ENCODE measurements at places on chromosomes 1 and 21. TPM values are rescaled to one million over a fixed set of nuclear protein-coding genes. Genes with fewer than 3 reads are reported as not detected.

Gene NR1I3
- total RNA-seq: not detected

Gene ANGEL2
- total RNA-seq: 48.1 TPM

Gene CFAP126
- total RNA-seq: 1.2 TPM

Gene ZNF684
- total RNA-seq: 11.1 TPM

DNA sequence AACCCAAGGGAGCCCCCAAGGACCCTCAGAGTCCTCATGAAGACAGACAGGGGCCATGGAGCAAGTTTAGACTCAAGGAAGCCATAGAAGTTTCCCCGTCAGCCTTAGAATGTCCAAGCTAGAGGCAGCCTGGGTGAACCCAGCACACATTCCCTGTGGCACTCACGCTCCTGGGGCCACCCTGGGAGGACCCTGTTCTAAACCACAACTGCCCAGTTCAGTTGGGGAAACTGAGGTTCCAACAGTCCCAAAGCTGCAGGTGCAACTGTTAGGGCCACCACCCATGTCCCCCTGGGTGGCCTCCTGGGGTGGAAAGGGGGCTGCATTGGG is 9.3 kb downstream of the WNT3A start:
- H3K4me3 ChIP-seq: no peak overlapping the region
- H3K27me3 ChIP-seq: peaks cover 18% of the 10 kb centered on the region
- no peaks in the 10 kb centered on the region for H3K4me1 ChIP-seq
- no peaks in the 10 kb centered on the region for H3K36me3 ChIP-seq
- no peak overlapping the region for H3K27ac ChIP-seq
- no peak for DNase-seq

- no peak for DNase-seq
- H3K27ac ChIP-seq: no peak overlapping the region
- no peaks in the 10 kb centered on the region for H3K4me1 ChIP-seq
- no peak overlapping the region for H3K4me3 ChIP-seq
Measured at GRCh38 chr1:105894006-105894405, 1162.5 kb upstream of the PRMT6 start.

- H3K4me1 ChIP-seq: no peaks in the 10 kb centered on the region
- H3K27me3 ChIP-seq: no peaks in the 10 kb centered on the region
- H3K4me3 ChIP-seq: no peak overlapping the region
- no peak overlapping the region for H3K27ac ChIP-seq
- DNase-seq: no peak
Measured at GRCh38 chr1:172287208-172287607, 133.3 kb upstream of the C1orf105 start.

DNA sequence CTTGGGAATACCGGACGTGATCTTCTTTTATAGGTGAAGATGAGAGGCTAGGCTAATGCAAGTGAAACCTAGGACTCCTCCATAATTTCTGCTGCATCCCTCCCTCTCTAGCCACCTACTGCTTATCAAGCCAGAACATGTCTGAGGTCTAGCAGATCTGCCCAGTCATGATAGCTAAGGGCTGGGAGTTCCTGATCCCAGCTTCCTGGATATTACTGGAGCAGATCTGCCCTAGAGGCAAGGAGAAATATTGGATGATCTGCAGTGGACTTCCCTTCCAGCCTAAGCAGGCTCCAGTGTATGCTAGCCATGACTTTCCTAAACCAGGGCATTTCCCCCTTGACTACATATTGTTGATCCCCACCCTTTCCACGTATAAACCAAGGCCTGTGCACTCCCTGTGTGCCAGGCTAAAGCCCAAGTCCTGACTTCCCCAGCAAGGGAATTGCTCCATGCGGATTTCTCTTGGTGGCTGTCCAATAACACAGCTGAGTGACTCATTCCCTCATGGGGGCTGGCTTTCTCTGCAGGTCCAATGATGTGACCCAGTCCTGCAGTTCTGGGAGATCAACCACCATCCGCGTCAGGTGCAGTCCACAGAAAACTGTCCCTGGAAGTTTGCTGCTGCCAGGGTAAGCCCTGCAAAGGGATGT is 15.5 kb upstream of the SARS1 start:
- H3K27ac ChIP-seq: no peak overlapping the region
- DNase-seq: no peak
- no peak overlapping the region for H3K4me3 ChIP-seq
- H3K36me3 ChIP-seq: no peaks in the 10 kb centered on the region
- no peaks in the 10 kb centered on the region for H3K4me1 ChIP-seq
- H3K27me3 ChIP-seq: no peaks in the 10 kb centered on the region

GRCh38 chr1:27638047-27638734 is 3.2 kb upstream of the FGR start:
- DNase-seq: no peak
- no peak overlapping the region for H3K4me3 ChIP-seq
- H3K27me3 ChIP-seq: peaks cover 18% of the 10 kb centered on the region

- H3K36me3 ChIP-seq: no peaks in the 10 kb centered on the region
- peak overlapping the region; percentile 88 for H3K4me3 ChIP-seq
- H3K4me1 ChIP-seq: peaks cover 4% of the 10 kb centered on the region
- no peaks in the 10 kb centered on the region for H3K27me3 ChIP-seq
Measured at GRCh38 chr1:84298328-84298683, 3.2 kb upstream of the SAMD13 start.

- no peak overlapping the region for H3K27ac ChIP-seq
- no peak overlapping the region for H3K4me3 ChIP-seq
- DNase-seq: no peak
- peaks cover 42% of the 10 kb centered on the region for H3K27me3 ChIP-seq
- no peaks in the 10 kb centered on the region for H3K4me1 ChIP-seq
- H3K36me3 ChIP-seq: no peaks in the 10 kb centered on the region
Measured at GRCh38 chr1:206867239-206867638, 1.8 kb downstream of the IL20 start.

GRCh38 chr1:89995598-89996449 is 914 bp downstream of the ZNF326 start:
- H3K36me3 ChIP-seq: peaks cover 30% of the 10 kb centered on the region
- no peak for DNase-seq
- H3K27me3 ChIP-seq: no peaks in the 10 kb centered on the region
- peak overlapping the region; percentile 96 for H3K27ac ChIP-seq
- peak overlapping the region; percentile 100 for H3K4me3 ChIP-seq

- H3K4me1 ChIP-seq: no peaks in the 10 kb centered on the region
- no peak for DNase-seq
- no peak overlapping the region for H3K27ac ChIP-seq
Measured at GRCh38 chr1:39525366-39526165, 34.1 kb downstream of the BMP8A start.

- H3K4me3 ChIP-seq: no peak overlapping the region
- DNase-seq: no peak
- H3K36me3 ChIP-seq: peaks cover 28% of the 10 kb centered on the region
- H3K4me1 ChIP-seq: peaks cover 21% of the 10 kb centered on the region
- no peaks in the 10 kb centered on the region for H3K27me3 ChIP-seq
Measured at GRCh38 chr1:181095260-181095659, 6.8 kb downstream of the IER5 start.

DNA sequence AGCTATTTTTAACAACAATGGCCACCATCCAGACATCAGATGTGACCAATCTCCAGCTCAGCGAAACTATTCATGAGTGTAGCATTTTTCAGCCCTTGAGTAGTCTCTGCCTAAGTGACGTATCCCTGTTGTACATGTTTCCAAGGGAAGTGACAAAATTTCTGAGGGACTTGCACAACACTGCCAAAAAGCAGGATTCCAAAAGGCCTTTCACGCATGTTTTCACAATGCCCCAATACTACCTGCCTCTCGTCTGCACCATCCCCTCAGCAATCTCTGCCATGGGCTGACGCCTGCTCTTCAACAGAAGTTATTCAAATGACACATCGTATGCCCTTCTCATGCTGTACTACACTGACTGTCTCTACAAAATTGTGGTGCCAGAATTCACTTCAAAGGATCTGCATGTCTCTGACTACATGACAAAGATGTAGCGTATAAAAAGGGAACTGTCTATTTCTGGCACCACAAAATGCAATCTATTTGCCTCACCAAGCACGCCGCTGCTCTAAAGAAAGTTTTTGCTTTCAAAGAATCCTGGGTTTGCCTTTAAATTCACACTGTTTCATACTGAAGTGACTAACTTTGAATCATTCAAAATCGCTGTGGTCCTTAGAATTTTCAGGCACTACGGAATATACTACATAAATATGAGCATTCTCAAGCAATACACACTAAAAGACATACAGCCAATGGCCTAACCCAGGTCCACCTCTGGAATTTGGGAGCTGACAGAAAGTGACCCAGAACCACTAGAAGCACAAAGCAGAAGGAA is 32.9 kb downstream of the JAK1 start:
- H3K4me1 ChIP-seq: no peaks in the 10 kb centered on the region
- H3K27me3 ChIP-seq: no peaks in the 10 kb centered on the region
- no peak overlapping the region for H3K4me3 ChIP-seq
- no peak for DNase-seq
- H3K27ac ChIP-seq: no peak overlapping the region
